ENCODE measurements at places on chromosomes 5 and 9.

DNA sequence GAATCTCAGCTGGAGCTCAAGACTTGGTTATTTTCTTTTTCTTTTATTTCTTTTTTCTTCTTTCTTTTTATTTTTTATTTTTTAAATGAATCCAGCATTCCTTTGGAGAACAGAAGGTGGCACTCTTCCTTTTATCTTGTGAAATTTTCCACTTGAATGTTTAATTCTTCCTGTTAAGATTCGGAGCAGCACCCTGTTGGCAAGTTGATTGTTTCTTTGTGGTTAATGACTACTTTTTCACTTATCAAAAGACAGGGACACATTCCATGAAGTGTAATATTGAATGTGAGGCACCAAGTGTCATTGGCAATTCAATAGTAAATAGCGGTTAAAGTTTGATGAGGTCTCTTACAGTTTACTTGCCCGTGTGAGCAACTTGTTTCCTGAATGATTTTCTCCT is 240.5 kb upstream of the CHD1 start:
- peak; percentile 11 for DNase-seq

GRCh38 chr9:69582544-69583297 is 89.5 kb downstream of the APBA1 start:
- DNase-seq = peak; percentile 88

DNA sequence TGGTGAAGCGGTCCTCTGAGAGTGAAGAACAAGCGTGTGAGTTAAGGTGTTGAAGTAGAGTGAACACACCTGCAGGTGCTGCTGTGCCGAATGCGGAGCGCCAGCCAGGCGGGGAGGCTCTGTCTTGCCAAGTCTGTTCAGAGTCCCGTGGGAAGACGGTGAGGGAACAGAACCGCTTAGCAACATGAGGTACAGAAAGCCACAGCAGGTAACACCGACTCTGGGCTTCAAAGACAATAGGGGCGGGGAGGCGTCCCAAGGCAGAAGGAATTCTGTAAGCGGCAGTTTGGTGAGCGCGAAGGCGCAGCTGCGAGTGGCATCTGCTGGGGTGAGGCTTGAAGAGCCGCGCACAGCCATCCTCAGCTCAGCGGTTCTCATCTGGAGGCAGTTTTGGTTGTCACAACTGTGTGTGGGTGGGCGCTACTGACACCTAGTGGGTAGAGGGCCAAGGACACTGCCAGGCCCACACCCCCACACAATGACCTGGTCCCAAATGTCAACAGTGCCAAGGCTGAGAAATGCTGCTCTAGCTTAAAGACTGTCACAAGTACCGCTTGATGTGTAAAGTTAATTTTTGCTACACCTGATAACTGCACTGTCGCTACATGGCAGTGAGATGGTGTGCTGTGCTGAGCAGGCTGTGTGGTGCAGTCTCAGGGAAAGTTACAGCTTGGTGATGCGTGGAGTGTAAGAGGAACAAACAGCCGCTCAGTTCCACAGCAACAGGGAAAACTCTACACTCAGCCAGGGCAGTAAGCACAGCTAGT is 67.4 kb upstream of the TBC1D9B start:
- peak; percentile 48 for DNase-seq

DNA sequence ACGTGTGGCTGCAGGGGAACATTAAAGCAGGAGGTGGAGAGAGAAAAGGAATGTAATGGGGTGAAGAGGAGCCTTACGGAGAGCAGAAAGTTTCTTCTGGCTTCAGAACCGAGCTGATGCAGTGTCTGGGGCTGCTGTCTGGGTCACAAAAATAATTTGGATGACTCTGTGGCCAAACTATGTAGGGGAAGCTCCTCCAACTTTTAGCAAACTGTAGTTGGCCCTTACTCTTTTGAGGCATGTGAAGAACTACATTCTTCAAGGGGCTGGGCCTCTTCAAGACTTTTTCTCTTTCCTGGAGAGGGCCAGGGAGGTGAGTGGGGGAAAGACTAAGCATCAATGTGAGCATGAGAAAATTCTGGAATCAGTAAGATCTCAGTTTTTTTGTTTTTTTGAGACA is 31.9 kb upstream of the SPARC start:
- no peak for DNase-seq

DNA sequence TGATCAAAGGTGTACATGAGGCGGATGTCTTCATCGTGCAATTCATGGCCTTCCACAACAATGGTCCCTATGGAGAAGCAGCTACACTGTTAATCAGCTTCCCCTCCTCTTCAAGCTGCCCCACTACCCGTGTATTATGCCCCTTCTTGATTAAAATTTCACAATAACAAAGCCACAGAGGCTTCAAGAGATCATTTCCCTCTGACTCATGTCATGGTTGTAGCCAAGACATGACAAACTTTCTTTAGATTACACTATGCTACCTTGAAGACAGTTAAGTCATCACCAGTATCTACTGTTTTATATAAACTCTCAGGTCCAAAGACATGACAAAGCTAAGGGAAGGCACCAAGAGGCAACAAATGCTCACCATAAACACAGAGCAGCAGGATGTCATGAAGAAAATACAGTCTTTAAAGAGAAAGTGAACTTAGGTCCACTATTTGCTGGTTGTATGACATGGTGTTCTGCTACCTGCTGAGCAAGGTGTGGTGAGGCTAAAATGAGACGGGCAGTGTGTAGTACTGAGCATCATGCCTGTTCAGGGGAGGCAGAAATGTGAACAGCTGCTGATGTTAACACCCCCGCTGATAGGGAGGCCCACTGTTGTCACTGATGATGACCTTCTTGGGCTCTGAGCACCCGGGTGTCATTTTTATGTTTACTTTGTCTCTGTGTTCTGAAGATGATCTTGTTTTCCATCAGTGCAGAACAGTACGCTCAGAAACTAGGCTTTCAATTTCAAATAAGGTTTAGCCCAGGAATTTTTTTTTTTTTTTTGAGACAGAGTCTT is 48.3 kb downstream of the IARS1 start:
- DNase-seq = peak; percentile 24

- DNase-seq = no peak
These were observed 39.7 kb downstream of the PHF2 start for GRCh38 chr9:93616044-93616443.

- no peak for DNase-seq
These were observed 3.0 kb upstream of the ZBTB34 start for GRCh38 chr9:126857261-126857960.

DNA sequence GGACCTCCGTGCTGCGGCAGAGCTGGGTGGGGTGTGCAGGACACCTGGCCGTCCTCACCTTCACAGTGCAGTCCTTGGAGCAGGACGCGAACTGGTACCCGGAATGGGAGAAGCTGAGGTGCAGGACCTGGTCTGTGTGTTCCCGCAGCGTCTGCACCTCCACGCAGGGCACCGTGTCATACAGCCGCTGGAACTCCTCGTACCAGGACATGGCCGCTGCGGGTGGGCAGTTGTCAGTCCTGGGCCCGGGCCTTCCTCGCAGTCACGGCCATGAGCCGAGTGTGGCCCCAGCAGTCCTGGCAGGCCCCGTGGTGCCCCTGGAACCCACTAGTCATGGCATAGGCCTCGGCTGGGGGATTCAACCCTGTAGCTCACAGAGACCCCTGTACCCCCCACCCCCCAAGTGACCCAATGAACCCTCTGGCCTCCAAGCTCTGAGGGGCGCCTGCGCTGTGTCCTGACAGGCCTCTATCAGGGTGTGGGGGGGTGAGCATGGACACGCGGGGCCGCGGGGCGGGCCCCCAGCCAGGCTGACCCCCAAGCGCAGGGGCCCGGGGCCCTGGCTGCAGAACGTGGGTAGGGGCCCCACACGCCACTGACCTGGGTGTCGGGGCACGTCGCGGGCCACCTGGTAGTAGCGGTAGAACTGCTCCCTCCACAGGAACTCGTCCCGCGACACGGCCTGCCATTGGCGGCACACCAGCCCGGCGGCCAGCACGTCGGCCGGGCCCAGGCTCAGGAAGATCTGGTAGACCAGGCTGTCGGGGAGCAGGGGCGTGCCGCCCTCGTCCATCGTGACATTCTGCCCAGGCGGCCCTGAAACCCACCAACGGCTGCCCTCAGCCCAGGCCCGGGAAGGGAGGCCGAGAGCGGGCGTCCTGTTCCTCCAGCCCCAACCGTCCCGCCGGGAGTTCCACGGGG is 987 bp downstream of the FBXW5 start:
- peak; percentile 63 for DNase-seq
